ENCODE measurements at places on chromosomes 16 and 17. TPM values are rescaled to one million over a fixed set of nuclear protein-coding genes. Genes with fewer than 3 reads are reported as not detected.

Gene NKD1
- 7.9 TPM for total RNA-seq

- peak; percentile 18 for DNase-seq
Measured at GRCh38 chr17:12769981-12770380, 19.3 kb upstream of the ARHGAP44 start.

- DNase-seq, result no peak
Measured at GRCh38 chr17:73415782-73416181, 104.0 kb upstream of the CDC42EP4 start.

DNA sequence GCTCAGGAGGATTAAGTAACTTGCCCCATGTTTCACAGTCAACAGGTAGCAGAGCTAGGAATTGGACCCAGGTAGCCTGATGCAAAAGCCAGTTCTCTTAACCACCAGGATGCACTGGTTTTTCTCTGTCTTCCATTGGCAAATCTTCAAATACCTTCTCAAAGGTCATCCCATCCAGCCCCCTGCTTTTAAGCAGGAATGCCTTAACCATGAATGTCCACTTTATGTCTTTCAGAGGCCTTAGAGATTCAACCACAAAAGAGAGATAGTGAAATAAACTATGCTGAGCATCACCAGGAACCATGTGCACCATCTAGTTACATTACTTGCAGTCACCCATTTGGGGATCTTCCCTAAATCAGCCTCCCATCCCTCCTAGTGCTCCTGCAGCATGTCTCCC lies 94.3 kb downstream of the C17orf67 start:
- DNase-seq, result no peak

Gene CCDC154
- 0.48 TPM for total RNA-seq

DNA sequence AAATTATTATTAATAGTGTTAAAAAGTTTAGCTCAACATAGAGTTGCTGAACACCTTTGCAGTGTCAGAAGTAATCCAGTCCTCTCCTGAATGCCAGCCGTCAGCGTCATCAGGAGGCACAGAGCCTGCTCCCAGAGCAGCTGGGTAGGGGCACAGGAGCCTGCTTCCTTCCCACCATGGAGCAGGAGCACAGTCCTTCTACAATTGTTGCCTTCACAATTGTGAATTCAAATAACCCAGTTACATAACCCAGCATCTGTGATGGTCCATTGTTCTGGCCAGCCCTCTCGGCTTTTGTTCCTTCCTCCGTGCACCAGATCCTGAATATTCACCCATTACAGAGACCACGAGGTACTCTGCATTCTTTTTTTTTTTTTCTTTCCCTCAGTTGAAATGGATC lies 393.9 kb upstream of the MAF start:
- DNase-seq, result no peak

Gene MPRIP
- 69.3 TPM for total RNA-seq

Gene CD300LB
- total RNA-seq, result 0.24 TPM

DNA sequence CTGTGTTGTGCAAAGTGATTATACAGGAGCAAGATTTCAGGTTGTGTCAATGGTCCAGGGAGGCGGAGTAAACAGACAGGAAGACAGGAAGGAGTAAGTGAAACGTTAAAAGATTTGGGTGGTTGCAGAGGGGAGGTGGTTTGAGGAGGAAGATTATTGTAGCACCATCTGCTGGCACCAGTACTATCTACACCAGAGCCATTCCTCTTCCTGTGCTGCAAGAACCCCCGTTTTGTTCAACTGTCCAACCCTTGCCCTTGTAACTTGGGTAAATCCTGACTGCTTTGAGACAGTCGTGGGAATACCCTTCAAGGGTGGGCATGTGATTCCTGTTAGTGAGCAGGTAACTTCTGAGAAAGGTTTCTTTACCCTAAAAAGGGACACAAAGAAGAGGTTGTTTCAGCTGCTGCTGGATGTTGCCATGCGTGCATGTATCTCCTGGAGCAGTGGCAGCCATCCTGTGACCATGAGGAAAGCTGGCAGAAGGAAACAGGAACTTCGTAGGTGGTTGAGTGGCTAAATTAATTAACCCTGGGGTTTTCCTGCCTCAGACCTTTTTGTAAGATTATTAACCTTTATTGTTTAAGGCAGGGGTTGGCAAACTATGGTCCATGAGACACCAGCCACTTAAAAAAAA lies 124.1 kb downstream of the PRKCA start:
- DNase-seq, result no peak

DNA sequence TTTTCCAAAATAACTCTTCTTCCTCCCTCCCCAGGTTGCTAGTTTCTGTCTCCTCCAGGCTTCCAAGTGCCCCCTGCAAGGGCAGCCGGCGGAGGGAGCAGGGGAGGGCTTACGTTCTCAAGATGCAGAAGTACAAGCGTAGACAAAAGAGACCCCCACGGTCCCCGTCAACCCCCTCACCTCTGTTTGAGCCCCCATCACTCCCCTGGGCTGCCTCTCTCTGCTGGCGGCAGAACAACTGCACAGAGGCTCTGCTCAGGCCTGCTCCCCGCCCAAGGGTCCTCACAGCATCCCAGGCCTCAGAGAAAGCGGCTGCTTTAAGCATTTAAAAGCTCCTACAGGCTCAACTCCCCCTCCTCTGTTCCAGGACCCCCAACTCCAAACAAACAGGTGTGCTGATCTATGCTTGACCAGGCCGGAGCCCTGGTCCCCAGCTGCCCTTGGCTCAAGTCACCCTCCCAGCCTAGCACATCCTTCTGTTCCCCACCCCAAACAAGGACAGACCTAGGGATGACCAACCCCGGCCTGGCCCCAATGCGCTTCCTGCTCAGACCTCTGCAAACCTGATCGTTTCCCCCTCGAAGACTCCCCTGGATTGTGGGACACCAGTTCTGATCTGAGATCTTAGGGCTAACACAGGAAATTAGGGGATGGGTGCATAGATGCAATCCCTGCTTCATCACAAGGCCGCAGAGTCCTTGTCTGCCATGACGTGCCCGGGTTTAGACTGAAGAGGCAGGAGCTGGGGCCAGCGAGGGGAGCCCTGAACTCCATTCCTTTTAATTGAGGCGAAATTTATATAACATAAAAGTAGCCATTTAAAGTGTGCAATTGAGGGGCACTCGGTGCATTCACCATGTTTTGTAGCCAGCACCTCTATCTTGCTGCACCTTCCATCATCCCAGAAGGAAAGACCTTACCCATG lies 17.2 kb upstream of the RBFOX3 start:
- DNase-seq, result no peak

DNA sequence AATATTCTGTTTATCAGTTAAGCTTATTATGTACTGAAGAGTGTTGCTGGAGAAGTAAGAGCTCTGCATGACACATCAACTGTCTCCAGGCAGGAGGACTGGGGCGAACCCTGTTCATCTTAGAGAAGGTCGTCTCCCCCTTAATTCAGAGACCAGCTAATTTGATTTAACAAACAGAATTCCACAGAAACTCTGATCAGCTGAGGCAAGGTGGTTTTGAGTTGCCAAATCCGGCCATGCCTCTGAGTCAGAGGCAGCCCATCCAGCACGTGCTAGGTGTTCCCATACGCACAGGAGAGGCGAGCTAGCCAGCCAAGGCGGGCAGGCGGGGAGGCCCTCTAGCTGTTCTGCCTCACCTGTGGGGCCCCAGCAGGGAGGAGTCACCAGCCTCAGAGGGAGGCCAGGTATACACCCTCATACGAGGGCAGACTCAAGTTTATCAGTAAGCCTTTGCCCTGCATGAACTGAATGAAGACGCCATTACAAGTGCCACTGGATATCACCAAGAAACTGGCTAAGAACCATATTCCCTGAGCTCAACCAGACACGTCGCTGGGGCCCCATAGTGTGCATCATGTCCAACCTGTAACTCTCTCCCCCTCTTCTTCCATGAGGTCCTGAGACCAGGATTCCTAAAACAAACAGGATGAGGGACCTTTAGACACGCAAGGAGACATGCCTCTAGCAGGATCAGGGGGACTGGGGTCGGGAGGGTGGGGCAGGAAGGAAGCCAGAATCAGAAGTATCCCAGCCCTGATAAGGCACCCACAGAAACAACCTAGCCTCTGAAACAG lies 25.7 kb downstream of the STAT5A start:
- DNase-seq, result no peak

Gene HOXB2
- total RNA-seq, result 9.9 TPM

- no peak for DNase-seq
Measured at GRCh38 chr17:31251105-31251969, 45.7 kb downstream of the OMG start.

DNA sequence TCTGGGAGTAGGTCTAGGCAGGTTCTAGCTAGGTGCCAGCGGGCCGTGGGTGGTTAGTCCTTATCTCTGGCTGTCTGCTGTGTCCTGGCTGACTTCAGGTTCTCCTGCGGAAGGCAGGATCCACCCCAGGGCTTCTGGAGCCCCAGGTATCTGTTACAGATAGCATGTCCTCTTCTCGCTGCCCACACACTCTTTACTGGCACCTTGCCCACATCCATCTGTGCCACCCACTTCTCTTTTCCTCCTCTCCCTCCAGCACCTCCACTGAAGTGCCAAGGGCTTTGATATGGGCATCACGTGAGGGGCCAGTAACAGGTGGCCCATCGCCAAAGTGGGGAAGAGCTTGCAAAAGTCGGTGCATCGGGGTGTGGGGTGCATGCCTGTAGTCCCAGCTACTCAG lies 4.6 kb upstream of the MPP2 start:
- DNase-seq, result no peak

DNA sequence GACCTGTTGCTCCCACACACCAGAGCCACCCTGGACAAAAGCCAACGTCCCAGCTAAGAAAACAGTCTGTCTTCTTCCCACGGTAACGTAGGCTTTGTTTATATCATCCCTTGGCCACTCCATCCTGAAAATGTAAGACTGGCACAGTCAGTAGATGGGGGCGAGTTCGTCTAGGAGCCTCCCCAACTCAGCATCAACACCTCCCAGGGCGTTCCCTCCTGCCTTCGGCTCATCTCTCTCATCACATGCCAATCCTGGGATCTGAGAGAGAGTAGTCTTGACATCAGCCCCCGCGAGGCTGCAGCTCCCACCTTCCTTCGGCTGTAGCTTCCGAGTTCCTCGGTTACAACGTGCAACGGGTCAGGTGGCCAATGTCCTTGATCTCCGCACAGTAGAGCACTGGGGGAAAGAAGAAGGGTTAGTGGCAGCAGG lies 894 bp downstream of the RNF227 start:
- DNase-seq, result no peak

- no peak for DNase-seq
Measured at GRCh38 chr17:56978441-56979090, 635 bp downstream of the SCPEP1 start.

DNA sequence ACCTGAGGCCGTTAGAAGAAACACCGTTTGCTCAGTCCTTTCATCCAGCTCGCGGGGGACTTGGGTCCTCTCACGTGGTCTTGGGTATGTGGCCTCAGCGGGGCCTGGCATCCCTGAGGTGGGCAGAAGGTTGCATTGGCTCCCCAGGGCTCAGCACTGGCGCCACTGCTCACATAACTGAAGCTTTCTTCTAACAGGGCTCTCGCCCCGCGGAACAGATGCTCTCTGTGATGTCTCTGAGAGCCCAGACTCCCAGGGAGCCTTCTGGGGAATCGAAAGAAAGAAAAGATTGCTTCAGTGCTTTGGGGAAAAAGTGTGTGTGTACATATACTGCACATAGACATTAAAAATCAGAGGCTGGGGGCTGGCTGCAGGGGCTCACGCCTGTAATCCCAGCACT lies 10.1 kb downstream of the MGRN1 start:
- no peak for DNase-seq

Gene UBALD2
- 8.2 TPM for total RNA-seq

Gene FOXN1
- total RNA-seq, result not detected

DNA sequence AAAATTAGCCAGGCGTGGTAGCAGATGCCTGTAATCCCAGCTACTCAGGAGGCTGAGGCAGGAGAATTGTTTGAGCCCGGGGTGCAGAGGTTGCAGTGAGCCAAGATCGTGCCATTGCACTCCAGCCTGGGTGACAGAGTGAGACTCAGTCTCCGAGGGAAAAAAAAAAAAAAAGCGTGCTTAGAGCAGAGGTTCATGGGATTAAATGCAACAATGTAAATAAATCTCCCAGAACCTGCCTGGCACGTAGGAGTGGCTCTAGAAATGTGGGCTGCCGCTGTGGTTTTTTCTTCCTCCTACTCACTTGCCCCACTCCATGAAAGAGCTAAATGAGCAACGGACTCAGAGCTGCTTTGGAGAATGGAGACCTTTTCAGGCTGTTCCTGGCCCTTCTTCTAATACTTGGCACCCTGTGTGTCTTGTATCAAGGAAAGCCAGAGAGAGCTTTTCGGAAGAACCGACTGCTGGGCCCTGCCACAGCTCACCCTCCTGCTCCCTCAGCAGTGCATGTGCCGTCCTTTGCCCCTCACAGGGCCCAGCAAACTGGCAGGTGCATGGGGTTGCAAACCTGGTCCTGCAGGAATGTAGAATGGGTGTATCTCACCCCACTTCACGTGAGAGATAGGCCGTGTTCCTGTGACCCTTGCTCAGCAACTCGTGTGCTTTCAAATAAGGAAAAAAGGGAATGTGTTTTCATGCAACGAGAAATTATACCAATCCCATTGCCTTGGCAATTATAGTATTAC lies 52.0 kb downstream of the LDHD start:
- no peak for DNase-seq

Gene ARMC5
- 8.2 TPM for total RNA-seq

GRCh38 chr16:19938536-19938935 lies 53.9 kb upstream of the GPRC5B start:
- no peak for DNase-seq

DNA sequence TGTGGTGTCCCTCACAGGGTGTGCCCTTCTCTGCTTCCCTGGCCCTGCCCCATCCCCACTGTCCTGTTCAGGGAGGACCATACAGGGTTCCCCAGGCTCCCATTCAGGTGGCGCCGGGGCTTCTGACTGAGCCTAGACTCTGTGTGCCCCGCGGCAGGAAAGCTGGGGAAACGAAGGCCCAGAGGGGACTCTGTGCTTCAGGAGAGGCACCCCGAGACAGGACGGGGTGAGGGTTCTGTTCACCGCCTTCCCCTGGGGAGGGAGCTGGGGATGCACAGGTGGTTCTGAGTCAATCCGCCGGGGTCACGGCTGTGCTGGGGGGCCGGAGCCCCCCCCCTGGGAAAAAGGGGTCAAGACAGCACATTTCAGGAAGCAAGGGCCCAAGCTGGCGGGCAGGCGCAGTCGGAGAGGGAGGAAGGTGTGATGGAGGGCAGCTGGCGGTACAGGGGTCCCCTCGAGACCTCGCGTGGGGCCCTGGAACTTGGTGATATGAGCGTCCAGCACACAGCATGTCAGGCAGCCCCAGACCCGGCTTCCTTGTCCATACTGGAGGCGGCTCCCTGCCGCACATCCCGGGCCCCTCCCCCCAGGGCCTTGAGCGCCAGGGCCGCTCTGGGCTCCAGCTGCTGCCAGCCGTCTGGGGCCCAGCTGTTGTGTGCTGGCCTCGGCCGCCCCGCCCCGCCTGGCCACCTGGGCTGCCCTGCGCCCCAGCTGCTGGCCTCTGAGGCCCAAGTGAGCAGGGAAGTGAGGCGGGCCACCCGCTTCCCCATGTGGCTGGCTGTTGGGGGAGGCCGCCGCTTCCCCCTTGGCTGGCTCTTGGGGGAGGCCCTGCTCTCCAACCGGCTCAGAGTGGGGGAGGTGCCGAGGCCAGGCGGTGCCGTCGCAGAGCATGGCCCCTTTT lies 5.6 kb upstream of the NOTUM start:
- peak; percentile 85 for DNase-seq

All from umbilical cord (tissue), 2 donors.